Transverse colon (tissue), 4 donors: ENCODE measurements at places on chromosomes 12 and 14. TPM values are rescaled to one million over a fixed set of nuclear protein-coding genes. Genes with fewer than 3 reads are reported as not detected.
A peak's percentile ranks its signal among the peaks of the same experiment; 100 is the strongest.

DNA sequence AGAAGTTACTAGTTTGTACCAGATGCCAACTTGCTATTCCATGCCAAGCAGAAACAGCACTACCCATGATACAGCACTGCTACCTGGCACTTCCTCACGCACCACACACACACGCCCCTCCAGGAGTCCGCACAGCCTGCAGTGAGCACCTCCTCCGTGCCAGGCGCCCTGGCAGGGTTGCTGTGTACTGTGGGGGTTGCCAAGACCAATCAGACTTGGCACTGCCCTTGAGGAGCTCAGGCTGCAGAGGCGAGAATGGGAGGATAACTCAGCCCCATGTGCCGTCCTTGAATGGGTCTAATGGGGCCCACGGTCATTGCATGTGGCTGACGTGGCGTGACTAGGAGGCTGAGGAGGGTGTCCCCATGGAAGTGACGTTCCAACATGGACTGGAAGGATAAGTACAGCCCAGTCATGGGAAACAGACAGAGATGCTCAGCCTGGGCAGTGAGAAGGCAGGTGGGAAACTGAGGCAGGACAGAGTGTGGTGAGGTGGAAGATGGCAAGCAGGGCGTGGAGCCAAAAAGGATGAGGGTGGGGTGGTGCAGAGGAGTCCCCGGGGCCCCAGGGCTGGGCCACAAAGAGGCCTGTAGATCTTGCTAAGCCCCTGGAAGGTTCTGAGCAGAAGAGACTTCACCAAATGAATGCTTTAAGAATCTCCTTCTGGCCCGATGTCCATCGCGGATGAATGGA lies 65.3 kb upstream of the C14orf180 start:
- DNase-seq = no peak
- no peak overlapping the region for H3K27ac ChIP-seq
- H3K36me3 ChIP-seq = no peaks in the 10 kb centered on the region
- H3K27me3 ChIP-seq = no peaks in the 10 kb centered on the region

- no peaks in the 10 kb centered on the region for H3K36me3 ChIP-seq
- no peak overlapping the region for H3K27ac ChIP-seq
- DNase-seq = no peak
- H3K4me3 ChIP-seq = no peak overlapping the region
- H3K4me1 ChIP-seq = no peaks in the 10 kb centered on the region
Measured at GRCh38 chr12:72974954-72975555, 702.9 kb downstream of the TRHDE start.

DNA sequence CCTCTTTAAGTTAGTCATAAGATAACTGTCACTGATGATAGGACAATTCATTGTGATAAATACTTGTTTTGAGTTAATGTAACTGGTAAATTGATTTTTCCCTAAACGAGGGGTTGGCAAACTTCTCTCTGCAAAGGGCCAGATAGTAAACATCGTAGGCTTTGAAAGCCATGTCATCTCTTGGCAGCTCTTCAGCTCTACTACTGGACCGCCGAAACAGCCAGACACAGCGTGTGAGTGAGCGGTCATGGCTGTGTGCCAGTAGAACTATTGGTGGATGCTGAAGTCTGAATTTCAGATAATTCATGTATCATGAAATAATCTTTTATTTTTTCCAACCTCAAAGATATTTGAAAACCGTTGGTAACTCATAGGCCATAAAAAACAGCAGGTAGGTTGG lies 9.9 kb downstream of the PIWIL1 start:
- H3K27me3 ChIP-seq = peaks cover 6% of the 10 kb centered on the region
- no peaks in the 10 kb centered on the region for H3K36me3 ChIP-seq
- no peak overlapping the region for H3K4me3 ChIP-seq
- H3K27ac ChIP-seq = no peak overlapping the region
- DNase-seq = no peak

GRCh38 chr12:4569261-4569660 lies 7.3 kb downstream of the DYRK4 start:
- no peak for DNase-seq
- H3K27ac ChIP-seq = no peak overlapping the region
- H3K4me3 ChIP-seq = no peak overlapping the region
- H3K36me3 ChIP-seq = no peaks in the 10 kb centered on the region

DNA sequence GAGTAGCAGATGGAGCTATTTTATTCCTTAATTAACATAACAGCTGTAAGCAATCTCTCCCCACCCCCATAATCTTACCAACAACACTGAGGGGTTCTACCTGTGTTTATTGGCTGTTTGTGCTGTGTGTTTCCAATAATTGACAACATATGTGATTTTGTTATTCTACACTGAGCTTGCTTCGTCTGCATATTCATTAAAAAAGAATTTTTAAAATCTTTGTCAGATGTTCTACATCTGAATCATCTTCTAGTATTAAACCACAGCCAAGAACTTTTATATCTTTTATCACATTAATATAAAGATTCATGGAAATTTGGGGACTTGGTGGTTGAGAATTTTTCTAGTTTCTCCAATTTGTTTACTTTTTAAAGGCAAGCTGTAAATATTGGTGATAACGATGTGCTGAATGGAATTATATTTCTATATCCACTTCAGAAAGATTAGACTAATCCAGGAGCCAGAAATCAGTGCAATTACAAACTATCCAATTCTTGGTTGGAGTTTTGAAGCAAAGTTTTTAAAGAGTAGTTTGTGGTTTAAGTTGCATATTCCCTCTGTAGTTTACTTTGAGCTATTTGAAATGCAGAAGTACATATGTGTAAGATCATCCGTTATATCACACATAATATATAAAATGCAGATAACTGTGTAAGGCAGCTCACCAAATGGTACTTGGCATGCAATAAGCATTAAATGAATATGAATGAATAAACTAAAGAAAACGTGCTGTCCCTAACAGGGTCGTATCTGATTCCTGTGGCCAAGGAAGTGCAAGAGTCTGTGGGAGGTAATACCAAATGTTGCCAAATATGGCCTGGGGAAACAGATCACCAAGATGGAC lies 206.9 kb downstream of the PELI2 start:
- DNase-seq = no peak
- no peaks in the 10 kb centered on the region for H3K36me3 ChIP-seq
- H3K27ac ChIP-seq = no peak overlapping the region

DNA sequence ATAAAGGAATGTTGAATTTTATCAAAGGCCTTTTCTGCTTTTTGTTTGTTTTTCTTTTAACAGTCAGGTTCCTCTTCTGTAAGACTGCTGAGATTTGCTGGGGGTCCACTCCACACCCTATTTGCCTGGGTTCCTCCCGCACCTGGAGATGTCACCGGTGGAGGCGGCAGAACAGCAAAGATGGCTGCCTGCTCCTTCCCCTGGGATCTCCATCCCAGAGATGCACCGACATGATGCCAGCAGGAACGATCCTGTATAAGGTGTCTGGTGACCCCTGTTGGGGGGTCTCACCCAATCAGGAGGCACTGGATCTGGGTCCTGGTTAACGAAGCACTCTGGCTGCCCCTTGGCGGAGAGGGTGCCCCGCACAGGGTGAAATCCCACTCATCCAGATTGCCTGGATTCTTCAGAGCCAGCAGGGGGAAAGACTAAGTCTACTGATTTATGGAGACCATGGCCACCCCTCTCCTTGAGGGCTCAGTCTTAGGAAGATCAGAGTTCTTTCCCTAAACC lies 244.0 kb upstream of the MDGA2 start:
- no peaks in the 10 kb centered on the region for H3K4me1 ChIP-seq
- DNase-seq = no peak
- H3K27me3 ChIP-seq = no peaks in the 10 kb centered on the region
- H3K27ac ChIP-seq = no peak overlapping the region

Gene NR1H4
- 10.7 TPM for total RNA-seq

- H3K36me3 ChIP-seq = no peaks in the 10 kb centered on the region
- H3K4me3 ChIP-seq = no peak overlapping the region
- H3K27ac ChIP-seq = no peak overlapping the region
- no peaks in the 10 kb centered on the region for H3K4me1 ChIP-seq
- H3K27me3 ChIP-seq = no peaks in the 10 kb centered on the region
Measured at GRCh38 chr14:24734917-24735500, 101.0 kb upstream of the GZMB start.

Gene SRGAP1
- 83.0 TPM for total RNA-seq

- no peak for DNase-seq
- H3K4me3 ChIP-seq = no peak overlapping the region
- no peaks in the 10 kb centered on the region for H3K4me1 ChIP-seq
- no peaks in the 10 kb centered on the region for H3K27me3 ChIP-seq
- H3K36me3 ChIP-seq = no peaks in the 10 kb centered on the region
Measured at GRCh38 chr14:32018391-32019092, 58.6 kb upstream of the ARHGAP5 start.

- no peak for DNase-seq
- H3K27me3 ChIP-seq = no peaks in the 10 kb centered on the region
- no peak overlapping the region for H3K4me3 ChIP-seq
- H3K4me1 ChIP-seq = no peaks in the 10 kb centered on the region
Measured at GRCh38 chr14:52011523-52011922, 22.2 kb downstream of the RTRAF start.

GRCh38 chr12:121921066-121921465 lies 2.7 kb downstream of the CFAP251 start:
- H3K36me3 ChIP-seq = peaks cover 9% of the 10 kb centered on the region
- peaks cover 3% of the 10 kb centered on the region for H3K4me1 ChIP-seq
- DNase-seq = no peak
- no peak overlapping the region for H3K27ac ChIP-seq
- H3K27me3 ChIP-seq = no peaks in the 10 kb centered on the region
- no peak overlapping the region for H3K4me3 ChIP-seq

- no peak overlapping the region for H3K27ac ChIP-seq
- H3K27me3 ChIP-seq = no peaks in the 10 kb centered on the region
Measured at GRCh38 chr12:79874665-79875064, 60.2 kb downstream of the PPP1R12A start.

- H3K27ac ChIP-seq = no peak overlapping the region
- H3K4me1 ChIP-seq = no peaks in the 10 kb centered on the region
- no peak overlapping the region for H3K4me3 ChIP-seq
- DNase-seq = no peak
Measured at GRCh38 chr12:66500091-66500490, 178.8 kb downstream of the GRIP1 start.

GRCh38 chr12:51591016-51591901 lies at the start of gene SCN8A:
Gene SCN8A (plus strand): TSS chr12:51591233. CDS start chr12:51662818, 71,585 bp downstream.
- H3K4me1 ChIP-seq = peaks cover 11% of the 10 kb centered on the region
- no peaks in the 10 kb centered on the region for H3K36me3 ChIP-seq
- peaks cover 62% of the 10 kb centered on the region for H3K27me3 ChIP-seq
- peak within 1 kb of the TSS; percentile 60 for H3K4me3 ChIP-seq

- H3K36me3 ChIP-seq = no peaks in the 10 kb centered on the region
- no peak overlapping the region for H3K4me3 ChIP-seq
- H3K4me1 ChIP-seq = peaks cover 28% of the 10 kb centered on the region
- DNase-seq = no peak
- peak overlapping the region; percentile 77 for H3K27ac ChIP-seq
- no peaks in the 10 kb centered on the region for H3K27me3 ChIP-seq
Measured at GRCh38 chr14:101875041-101875726, 89.2 kb upstream of the DYNC1H1 start.

GRCh38 chr12:11761869-11762567 lies 112.5 kb downstream of the ETV6 start:
- H3K27me3 ChIP-seq = no peaks in the 10 kb centered on the region
- H3K36me3 ChIP-seq = no peaks in the 10 kb centered on the region

DNA sequence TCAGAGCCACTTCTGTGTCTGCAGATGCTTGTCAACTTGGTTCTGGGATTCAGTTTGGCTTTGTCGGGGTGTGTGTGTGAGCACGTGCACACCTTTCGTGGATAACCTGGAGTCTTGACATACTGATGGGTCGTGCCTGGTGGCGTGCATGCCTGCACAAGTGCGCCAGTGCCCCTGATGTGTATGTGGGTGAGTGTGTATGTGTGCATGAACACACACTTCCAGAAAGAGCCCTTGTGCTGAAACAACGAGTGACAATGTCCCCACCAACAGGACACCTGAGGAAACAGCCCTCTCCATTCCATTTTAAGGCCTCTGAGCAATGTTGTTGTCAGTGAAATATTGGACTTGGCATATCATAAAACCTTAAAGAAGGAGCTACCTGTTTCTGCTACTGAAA lies 53.9 kb downstream of the SMUG1 start:
- peaks cover 36% of the 10 kb centered on the region for H3K27me3 ChIP-seq
- H3K27ac ChIP-seq = no peak overlapping the region
- no peaks in the 10 kb centered on the region for H3K4me1 ChIP-seq
- no peak overlapping the region for H3K4me3 ChIP-seq
- H3K36me3 ChIP-seq = no peaks in the 10 kb centered on the region

Gene DPY19L2
- total RNA-seq = 5.2 TPM

Gene DCN
- 133 TPM for total RNA-seq

DNA sequence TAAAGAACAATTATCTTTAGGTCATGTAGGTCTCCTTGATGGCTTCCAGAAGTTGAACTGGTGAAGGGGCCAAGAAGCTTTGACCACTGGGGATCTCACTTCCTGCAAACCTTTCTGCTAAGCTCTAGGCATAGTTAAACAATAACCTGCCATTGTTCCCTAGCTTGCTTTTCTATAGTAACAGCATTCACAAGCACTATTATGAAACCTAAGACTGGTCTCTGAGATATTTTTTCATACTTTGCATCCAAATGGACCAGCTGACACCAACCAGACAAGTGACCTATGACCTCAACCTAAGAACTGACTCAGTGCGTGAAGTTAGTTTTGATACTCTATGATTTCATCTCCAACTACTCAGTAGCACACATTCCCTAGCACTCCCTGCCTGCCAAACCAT lies 129.1 kb downstream of the PTPRB start:
- no peak overlapping the region for H3K4me3 ChIP-seq
- no peaks in the 10 kb centered on the region for H3K27me3 ChIP-seq
- DNase-seq = no peak
- H3K4me1 ChIP-seq = no peaks in the 10 kb centered on the region
- no peak overlapping the region for H3K27ac ChIP-seq

DNA sequence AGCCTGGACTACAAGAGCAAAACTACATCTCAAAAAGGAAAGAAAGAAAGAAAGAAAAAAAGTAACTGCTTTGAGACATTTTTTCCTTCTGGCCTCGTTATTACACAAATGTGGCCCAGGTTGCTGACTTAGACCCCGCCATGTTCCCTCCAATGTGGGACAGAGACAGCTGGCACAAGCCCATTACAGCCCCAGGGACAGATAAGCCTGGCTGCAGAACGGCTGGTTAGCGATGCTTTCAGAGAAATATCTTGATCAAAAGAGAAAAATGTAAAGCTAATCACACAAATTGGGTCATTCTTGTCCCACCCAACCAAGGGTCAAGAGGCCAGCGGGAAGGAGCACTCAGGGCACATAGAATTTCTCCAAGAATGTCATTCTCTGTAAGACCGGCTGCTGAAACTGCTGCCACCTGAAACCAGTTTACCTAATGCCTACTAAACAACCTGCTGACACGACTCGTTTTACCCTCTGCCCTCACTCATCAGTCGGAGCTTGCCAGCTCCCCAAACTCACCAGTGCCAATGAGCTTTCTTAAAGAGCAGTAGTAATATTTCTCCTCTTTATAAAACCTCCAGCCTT lies 63.1 kb downstream of the TNFAIP2 start:
- no peak overlapping the region for H3K27ac ChIP-seq
- DNase-seq = no peak
- peaks cover 40% of the 10 kb centered on the region for H3K27me3 ChIP-seq
- no peak overlapping the region for H3K4me3 ChIP-seq

GRCh38 chr12:71014180-71014785 lies 93.7 kb upstream of the PTPRR start:
- H3K4me1 ChIP-seq = no peaks in the 10 kb centered on the region
- no peak overlapping the region for H3K4me3 ChIP-seq
- H3K27me3 ChIP-seq = no peaks in the 10 kb centered on the region
- no peak for DNase-seq
- H3K36me3 ChIP-seq = no peaks in the 10 kb centered on the region
